ENCODE measurements at places on chromosomes 11 and 22.

GRCh38 chr11:58616594-58616993, 5.9 kb upstream of the CNTF start:
- peak; percentile 85 for DNase-seq

GRCh38 chr22:43831561-43832392, 19.7 kb upstream of the EFCAB6 start:
- DNase-seq, result no peak

GRCh38 chr11:45298718-45299117, 12.6 kb upstream of the SYT13 start:
- DNase-seq, result no peak

DNA sequence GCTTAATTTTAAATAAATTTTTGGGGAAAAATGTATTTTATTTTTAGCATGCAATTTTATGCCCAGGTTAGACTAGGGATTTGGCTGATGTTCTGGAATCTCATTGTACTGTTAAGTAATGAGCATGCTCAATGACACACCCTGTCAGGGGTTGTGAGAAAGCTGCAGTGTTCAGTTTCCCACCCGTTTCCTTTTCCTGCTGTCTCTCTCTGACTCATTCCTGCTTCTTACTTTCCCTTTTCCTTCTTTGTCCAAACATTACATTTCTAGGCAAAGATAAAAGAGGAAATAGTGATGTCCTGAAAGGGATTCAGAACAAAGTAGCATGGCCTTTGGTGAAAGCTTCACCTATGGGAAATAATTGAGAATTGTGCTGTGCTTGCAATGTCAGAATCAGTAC, 22.7 kb downstream of the OOSP3 start:
- DNase-seq, result no peak

GRCh38 chr11:97990162-97990920, 1030.4 kb upstream of the CNTN5 start:
- DNase-seq, result peak; percentile 8

- DNase-seq, result peak; percentile 90
Observed at GRCh38 chr22:46087816-46088277, 62.5 kb upstream of the PPARA start.

- no peak for DNase-seq
Observed at GRCh38 chr11:114623720-114624119, 28.1 kb upstream of the NXPE4 start.

- no peak for DNase-seq
Observed at GRCh38 chr11:3221408-3222002, 2.9 kb upstream of the MRGPRG start.

DNA sequence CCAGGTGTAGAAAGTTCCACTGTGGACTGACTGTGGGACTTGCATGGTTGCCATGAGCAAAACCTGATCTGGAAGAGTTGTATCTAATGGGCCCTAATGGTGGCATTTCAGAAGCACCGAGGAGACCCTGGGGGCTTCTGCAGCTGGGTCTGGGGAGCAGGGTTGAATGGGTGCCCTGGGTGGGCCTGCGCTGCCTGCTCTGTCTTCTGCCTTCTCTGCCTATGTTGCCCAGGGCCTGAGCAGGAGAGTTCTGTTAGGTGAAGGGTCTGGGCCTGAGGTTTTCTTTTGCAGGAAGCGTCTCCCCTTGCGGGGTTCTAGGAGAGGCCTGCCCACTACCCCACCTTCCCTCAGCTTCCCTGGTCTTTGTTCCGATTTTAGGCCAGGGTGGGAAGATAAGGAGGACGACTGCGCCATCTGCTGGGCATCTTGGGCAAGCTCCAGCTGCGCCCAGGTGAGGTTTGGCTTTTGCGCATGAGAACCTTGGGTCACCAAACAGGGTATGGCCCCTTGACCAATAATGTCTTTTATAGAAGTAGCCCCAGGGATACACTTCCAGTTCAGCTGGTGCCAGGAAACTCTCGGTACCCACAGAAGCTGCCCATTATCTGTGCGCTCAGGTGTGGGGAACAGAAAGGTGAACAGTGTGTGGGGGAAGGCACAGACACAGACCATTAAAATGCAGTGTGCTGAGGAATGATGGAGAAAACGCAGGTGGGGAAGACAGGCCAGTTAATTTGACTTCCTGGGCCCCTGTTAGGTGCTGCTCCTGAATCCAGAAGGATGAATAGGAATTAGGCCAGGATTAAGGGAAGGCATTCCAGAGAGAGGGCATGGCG, 23.2 kb downstream of the COMMD9 start:
- DNase-seq, result peak; percentile 45

DNA sequence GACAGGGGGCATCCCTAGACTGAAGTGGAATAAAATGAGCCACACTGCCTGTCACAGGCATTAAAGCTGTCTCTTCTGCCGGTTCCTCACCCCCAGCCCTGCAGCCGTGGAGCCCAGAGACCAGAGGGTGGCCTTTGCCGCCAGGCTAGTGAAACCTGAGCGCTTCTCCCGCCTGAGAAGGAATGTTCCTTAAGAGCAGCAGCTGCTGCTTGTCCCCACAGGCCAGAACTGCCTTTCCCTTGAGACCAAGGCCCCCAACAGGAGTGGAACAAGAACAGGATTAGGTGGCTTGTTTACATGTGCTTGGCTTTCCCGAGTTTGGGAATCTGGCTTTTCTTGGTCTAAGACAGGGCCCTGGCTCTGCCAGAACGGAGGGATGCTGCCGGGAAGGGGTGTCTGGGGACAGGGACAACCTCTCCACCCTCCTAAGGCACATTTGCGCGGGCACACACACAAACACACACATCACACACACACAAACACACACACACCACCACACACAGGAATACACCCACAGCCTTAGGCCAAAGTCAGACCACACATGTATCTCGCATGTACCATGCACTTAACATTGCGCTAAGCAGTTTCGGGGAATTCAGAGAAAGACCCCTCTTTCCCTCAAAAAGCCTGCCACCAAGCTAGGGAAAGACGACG, 91.8 kb downstream of the FEZ1 start:
- no peak for DNase-seq

GRCh38 chr11:38256436-38256835, 1658.4 kb upstream of the RAG2 start:
- DNase-seq, result no peak

GRCh38 chr11:47768101-47768612, 1.0 kb upstream of the FNBP4 start:
- DNase-seq, result peak; percentile 84

GRCh38 chr11:29334776-29335130, 682.1 kb downstream of the KCNA4 start:
- peak; percentile 45 for DNase-seq

- no peak for DNase-seq
Observed at GRCh38 chr11:132245403-132246385, 875.3 kb downstream of the NTM start.

DNA sequence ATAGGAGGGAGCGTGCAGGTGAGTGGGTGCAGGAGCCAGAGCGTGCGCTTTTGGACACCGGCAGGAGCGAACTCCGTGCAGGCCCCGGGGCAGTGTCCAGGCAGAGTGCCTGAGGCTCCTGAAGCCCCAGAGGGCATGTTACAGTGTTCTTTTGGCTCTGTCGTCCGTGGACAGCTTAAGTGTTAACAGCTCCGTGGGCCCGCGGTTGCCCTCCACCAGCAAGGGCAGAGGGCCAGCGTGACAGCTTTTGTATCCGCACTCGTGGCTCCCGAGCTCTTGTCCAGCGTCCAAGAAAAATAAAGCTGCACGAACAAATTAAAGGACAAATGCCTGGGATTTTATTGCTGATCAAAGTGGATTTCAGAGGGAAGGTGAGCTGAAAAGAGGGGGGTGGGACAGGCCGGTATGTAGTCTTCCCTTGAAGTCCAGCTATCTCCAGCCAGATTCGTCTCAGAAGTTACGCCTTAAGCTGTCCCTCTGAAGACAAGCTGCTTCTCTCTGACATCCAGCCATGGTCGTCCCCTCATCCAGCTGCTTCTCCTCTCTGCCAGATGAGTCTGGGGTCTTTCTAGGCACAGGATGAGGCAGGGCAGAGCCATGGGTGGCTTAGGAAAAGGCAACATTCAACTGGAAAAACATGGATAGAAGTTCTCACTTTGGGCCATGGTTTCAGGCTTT, 968 bp upstream of the TMEM109 start:
- DNase-seq, result no peak

DNA sequence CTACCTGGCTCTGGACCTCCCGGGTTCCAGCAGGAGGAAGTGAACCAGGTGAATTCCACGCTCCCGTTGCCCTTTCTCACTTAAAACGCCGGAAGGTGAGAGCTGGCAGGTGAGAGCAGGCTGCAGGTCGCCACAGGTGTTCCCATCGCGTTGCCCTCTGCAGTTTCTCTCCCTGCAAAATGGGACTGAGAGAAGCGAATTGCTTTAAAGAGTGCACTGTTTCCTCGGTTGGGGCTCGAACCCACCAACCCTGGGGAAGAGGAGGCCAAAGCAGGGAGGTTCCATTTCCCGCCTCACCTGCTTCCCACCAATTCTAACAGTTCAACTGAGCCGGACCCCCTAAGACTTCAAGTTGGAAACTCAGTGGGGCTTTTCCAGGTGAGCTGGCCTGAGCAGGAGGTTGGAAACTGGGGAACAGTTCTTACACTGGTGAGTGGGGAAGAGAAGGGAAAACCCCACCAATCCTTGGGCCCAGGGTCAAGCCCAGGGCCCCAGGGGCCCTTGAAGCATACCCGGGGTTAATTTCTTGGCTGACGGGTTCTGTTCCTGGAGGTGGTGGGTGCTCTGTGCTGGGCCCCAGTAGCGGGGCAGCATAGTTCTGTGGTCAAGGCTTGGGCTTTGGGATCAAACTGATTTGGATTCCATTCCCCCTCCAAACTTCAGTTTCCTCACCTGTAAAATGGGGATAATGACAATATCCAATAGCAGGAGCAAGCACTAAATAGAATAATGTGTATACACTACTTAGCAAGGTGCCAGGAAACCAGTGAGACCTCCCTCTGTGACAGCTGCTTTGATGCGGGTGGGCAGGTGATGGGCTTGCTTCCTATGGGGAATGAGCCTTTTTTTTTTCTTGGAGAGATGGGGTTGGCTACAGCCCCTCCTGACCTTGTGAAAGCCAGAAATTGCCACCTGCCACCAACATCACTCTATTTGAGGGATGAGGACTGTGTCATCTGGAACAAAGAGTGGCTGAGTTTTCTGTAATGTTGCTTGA, 788 bp downstream of the CD82 start:
- no peak for DNase-seq

DNA sequence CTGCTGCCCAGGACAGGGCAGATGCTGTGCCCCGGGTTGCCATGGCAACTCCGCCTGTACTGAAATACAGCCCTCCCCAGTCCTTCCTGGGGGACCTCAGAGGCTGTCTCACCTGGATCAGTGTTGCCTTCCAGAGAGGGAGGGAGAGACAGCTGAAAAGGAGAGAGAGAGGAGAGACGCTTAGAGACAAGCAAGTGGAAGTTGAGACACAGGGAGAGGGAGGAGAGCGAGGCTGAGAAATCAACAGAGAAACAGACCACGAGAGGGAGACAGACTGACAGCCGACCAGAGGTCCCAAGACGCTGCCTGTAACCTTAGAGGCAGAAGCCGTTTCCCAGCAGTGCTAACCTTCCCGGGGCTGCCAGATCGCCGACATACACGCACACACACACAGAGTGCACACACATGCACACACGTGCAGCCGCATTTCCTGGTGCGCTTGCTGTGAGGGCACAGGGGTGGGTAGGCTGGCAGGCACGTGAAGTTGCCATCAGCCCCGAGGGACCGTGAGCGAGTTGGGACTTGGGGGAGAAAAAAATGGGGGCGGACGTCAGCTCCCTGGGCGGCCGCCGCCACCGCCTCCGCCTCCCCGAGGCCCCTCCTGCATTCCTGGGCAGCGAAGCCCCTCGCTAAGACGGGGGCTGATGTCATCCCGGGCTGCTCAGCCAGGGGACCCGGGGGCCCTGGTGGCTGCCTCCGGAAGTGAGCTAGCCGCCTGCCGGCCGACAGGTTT, 88.6 kb upstream of the CRYBB3 start:
- peak; percentile 59 for DNase-seq

DNA sequence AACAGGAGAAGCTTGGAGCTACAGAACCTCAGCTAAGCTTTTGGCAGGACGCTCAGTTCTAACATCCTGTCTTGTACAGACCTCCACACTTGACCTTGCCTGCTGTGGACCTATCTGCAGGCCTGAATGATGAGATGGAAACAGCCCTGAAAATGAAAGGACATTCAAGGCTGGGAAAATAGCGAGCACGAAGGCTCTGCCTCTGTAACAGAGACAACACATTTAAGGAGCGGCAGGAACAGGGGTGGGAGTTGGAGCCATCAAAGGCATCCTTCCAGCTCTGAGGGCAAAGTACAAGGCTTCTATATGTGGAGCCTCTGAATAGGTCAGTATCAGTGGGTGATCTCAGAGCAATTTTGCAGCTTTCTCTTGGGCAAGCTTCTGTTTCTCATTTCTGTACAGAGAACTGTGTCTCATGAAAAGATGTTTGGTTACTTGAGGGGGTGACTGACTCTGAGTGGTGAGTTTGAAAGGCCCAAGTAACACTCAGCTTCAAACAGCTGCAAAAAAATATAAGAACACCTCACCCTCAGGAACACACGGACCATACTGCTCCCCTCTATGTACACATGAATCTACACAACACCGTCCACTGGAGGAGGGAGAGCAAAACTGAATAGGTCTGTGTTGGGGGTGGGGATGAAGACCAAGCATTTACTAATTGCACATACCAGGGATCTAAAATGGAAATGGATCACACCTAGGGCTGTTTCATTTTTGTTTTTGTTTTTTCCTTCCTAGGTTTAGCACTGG, 101.6 kb downstream of the CCDC81 start:
- DNase-seq, result no peak

GRCh38 chr11:37230865-37231264, 632.8 kb upstream of the RAG2 start:
- DNase-seq, result no peak

- DNase-seq, result no peak
Observed at GRCh38 chr22:49958931-49959781, 1.4 kb upstream of the PIM3 start.

- DNase-seq, result no peak
Observed at GRCh38 chr22:39433476-39434242, 23.2 kb upstream of the MGAT3 start.

GRCh38 chr11:57386178-57386940, 4.1 kb downstream of the PRG2 start:
- DNase-seq, result no peak

- DNase-seq, result no peak
Observed at GRCh38 chr22:45533703-45534102, 31.0 kb downstream of the FBLN1 start.

DNA sequence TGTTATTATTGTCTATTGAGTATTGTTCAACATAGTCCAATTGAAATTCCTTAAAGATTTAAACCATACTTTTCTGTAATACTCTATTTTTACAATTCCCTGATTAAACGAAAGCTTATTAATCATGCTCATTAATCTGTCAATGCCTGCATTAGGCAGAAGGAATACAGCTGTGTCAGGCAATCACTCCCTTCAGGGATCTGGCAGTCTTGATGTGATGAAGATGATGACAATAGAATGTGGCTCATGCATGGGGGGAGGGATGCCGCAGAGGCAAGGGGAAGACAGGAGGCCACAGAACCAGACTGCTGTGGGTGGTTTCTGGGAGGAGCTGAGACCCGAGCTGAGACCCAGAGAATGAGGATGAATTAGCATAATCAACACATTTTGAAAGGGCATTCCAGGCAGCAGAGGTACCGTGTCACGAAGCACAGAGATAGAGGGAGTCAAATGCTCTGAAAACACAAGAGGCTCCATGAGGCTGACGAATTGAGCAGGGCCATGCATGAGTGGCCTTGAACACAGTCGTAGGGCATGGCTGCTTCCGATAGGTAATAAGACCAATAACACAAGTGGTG, 1075.5 kb downstream of the OPCML start:
- peak; percentile 84 for DNase-seq

Data from fibroblast of skin of abdomen (primary cell).